ENCODE measurements at places on chromosomes 5 and 9.

DNA sequence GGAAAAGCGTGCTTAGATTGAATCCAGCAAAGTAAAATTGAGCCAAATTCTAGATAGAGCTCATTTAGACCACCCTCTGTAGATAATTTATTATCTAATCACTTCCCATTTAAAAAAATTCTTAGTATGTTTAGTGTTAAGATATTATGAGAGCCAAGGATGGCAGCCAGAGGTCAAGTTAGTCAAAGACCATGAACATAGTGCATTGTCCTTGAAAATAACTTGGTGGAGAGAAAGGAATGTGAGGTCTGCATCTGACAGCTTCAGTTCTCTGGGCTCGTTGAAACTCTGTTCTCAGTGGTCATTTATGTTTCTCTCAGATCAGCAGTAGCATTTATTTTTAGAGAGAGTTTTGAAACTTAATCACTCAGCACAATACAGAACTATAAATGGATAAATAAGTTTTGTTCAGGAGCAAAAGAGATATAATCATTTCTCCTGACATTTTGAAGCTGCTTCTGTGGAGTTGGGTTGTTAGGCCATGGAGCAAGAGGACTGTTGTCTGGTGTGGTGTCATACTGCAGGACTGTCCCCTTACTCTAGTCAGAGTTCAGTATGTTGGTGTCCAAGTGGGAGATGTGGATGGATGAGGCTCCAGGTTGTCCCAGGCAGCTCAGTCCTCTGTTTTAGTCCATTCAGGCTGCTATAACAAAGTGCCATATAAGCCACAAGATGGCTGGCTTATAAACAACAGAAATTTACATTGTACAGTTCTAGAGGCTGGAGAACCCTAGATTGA, 337.7 kb downstream of the FBXL7 start:
- DNase-seq, result no peak

GRCh38 chr9:38018958-38019602, 49.9 kb downstream of the SHB start:
- no peak for DNase-seq

- DNase-seq, result no peak
These were observed 306.7 kb downstream of the DTWD2 start for GRCh38 chr5:118681655-118682054.

GRCh38 chr5:34866989-34867471, 28.1 kb downstream of the TTC23L start:
- DNase-seq, result no peak

GRCh38 chr9:89524963-89525362, 27.1 kb upstream of the SEMA4D start:
- no peak for DNase-seq

DNA sequence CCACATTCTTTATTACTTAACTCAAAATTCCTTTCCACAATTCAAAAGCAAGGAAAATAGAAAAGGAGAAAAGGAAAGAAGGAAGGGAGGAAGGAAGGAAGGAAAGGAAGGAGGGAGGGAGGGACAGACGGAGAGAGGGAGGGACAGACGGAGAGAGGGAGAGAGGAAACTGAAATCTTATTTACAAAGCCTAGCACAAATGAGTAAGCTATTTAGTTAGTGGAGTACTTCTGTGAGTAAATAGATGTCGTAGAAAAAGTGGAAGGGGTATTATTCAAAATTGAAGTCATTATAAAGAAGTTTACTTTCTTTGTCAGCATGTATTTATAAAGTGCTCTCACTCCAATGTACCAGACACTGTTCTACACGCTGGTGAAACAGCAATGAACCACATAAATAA, 177.9 kb downstream of the CETN3 start:
- DNase-seq, result no peak

- DNase-seq, result no peak
These were observed 209.6 kb downstream of the SEMA6A start for GRCh38 chr5:116365006-116365496.

DNA sequence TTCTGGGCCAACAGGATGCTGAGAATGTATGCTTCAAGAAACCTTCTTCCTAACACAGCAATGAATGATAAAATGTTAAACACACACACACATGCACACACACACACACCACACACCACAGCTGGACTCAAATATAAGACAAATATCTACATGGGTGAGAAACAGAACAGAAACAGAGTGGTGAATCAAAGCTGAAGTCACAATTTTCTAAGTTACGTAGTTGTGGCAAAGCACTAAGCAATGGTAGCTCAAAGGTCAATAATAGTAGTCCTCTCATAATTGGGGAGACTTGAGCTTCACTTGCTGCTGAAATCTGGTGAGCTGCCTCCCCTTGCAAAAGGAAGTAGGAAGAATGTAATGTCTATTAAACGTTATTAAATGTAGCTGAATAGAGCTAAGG, 33.7 kb upstream of the ITGA1 start:
- no peak for DNase-seq

DNA sequence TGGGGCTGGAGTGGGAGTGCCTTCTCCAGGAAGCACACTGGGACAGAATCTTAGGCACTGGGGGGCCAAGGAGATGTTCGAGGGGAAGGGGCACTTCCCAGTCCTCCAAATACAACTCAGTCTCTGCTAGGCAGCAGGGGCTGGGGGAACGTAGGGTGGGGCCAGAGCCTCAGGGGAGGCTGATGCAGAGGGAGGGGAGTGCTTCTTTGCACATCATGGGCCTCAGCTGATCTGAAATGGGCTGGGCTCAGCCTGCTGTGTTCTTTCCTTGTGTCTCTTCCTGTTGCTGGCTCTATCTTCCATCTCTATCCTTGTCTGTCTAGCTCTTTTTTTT, 15.6 kb downstream of the PSD2 start:
- DNase-seq, result no peak

- DNase-seq, result no peak
These were observed 3.7 kb downstream of the MRPL36 start for GRCh38 chr5:1795931-1796330.

DNA sequence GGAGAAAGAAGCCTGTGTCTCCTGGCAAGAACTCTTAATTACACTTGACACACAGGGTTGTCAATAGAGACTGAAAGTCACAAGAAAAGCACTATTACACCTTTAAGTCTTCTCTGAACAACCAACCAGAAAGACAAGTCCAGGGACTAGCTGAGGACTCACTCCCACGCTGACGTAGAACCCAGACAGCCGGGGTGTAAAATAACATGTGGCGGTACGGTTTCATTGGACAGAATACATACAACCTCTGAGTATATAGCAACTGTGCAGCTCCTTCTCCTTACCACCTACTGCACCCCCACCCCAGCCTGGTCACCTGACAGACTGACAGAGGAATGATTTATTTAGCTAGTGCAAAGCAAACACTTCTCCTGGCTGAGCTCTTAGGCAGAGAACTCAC, 103.4 kb upstream of the RASEF start:
- no peak for DNase-seq

DNA sequence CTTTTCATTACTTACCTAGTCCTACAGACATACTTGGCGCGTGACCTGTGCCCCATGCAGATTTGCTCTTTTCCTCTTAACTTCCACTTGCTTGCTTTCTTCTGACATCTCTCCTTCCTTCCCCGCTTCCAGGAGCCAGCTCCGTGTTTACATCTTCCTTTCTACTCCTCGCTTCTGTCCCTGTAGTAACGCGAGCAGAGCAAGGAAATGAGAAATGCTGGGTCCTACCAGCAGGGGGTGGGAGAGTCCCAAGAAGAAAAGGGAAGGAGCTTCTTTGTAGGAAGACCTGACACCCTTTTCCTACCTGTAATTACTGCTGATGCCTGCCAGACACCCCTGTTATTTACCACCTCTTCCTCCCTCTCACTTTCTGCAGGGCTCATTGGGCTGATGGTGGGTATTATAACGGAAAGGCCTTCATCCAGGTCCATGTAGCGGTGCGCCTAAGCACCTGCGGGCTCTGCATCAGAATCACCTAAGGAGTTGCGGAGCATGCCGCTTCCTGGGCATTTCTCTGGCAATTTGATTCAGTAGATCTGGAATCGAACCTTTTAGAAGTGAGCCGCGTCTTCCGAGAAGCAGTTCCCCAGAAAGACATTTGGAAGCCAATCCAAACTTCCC, 1260.8 kb upstream of the WWC1 start:
- no peak for DNase-seq

DNA sequence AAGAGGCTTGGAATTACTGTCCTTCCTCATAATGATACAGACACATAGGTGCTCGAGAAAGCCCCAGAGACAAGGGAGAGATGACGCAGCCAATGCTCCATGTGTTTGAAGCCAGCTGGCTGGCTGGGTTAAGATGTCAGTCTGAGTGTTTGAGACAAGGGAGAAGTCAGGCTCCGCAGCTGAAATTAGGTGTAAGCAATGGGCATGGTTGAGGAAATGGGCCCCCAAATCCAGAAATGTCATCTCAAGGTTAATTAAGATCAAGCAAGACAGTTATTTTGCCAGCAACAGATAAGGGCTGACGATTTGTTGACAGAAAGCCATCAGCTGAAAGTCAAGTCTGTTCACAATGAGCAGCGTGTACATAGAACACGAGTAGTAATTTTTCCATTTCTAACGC, 713.4 kb downstream of the IRX1 start:
- DNase-seq, result no peak

GRCh38 chr5:63240063-63240755, 661.6 kb downstream of the LRRC70 start:
- no peak for DNase-seq

DNA sequence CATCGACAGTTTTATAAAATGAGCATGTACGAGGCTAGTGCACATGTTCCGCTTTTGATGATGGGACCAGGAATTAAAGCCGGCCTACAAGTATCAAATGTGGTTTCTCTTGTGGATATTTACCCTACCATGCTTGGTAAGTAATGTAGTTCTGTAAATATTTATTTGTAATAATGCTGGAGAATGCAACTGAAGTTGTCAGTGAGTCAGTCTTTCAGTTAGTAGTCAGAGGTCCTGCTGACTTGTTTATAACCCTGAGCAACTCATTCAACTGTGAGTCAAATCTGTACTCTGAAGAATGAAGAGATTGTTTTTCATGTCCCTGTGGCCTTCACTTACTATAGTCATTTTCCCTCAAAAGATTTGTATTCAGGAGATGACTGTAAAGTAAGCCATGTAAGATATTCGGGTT, 28.4 kb upstream of the GPR150 start:
- DNase-seq, result no peak

DNA sequence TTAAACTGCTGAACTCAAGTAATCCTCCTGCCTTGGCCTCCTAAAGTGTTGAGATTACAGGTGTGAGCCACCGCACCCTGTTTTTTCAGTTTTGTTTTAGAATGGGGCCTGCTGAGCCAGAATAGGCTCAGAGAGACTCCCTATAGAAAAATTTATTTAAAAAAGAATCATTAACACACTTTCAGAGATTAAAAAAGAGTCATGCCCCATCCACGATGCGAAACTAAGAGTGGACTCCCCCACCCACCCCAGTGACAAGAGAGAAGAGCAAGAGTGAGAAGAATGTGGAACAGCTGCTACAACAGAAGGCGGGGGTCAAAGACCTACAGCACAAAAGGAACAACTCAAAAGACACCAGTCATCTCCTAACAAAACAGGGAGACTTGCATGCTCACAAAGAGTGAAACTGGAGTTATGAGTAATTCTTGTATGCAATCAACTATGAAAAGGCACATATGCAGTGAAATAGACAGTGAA, 47.2 kb downstream of the GLDC start:
- DNase-seq, result no peak

Measured in NCI-H1105 (cell line).